ENCODE measurements at places on chromosomes 3 and 15.

- DNase-seq, result peak; percentile 99
Observed at GRCh38 chr3:128879125-128879969, at the start of gene ACAD9. Gene ACAD9, plus strand, starts transcription at chr3:128879620. Its CDS starts 72 bp downstream, at chr3:128879692.

- DNase-seq, result no peak
Observed at GRCh38 chr3:98691897-98692296, 71.2 kb upstream of the ST3GAL6 start.

GRCh38 chr15:62765916-62766315, 276.6 kb upstream of the TPM1 start:
- no peak for DNase-seq

GRCh38 chr3:115792206-115792955, 169.1 kb downstream of the GAP43 start:
- DNase-seq, result no peak

DNA sequence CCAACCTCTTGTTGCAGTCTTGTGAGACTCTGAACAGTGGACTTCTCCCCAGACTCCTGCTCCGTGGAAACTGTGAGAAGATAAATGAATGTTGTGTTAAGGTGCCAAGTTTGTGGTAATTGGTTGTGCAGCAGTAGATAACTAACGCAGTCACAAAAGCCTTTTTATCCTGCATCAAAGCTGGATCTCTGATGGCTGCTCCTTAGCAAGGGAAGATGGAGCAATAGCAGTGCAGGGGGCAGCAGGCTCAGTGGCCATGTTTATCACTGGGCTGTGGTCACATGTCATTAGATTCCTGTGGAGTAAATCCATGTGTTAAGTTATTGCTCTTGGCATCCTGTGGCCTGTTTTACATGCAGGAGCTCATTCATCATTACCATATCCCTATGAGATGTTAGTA, 13.5 kb downstream of the CMTM7 start:
- no peak for DNase-seq

- no peak for DNase-seq
Observed at GRCh38 chr3:14884665-14885064, 62.7 kb upstream of the NR2C2 start.

DNA sequence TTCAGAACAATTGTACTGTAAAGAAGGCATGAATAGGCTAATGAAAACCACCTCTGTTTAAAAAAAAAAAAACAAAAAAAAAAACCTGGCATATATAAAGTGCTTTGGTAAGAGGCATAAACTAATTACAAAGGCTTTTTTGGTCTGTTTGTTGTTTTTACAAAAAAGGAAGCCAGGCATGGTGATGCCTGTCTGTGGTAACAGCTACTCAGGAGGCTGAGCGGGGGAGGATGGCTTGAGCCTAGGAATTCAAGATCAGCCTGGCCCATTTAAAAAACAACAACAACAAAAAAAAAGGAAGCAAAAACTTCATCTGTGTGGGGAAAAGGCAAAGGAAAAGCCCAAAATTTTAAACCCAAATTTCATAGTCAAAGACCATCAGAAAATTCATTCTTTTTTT, 47.0 kb downstream of the OSBPL10 start:
- DNase-seq, result peak; percentile 66

GRCh38 chr15:90400005-90400758, 12.1 kb downstream of the IQGAP1 start:
- DNase-seq, result no peak

- no peak for DNase-seq
Observed at GRCh38 chr3:119409844-119410243, 53.6 kb downstream of the TMEM39A start.

DNA sequence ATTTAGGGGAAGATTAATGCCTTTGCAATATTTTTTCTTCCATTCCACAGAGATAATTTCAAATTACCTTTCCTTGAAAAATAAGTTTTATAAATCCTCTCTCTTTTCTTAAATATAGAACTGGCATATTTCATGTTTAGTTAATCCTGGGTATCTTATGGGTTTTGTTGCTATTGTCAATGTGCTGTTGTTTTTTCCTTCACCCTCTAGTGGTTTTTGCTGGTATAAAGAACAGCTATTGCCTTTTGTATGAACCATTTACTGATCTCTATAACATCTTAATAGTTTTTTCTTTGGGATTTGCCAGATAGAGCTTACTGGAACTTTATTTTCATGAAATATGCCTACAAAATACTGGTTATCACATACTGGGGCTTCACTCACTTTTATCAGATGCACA, 359.6 kb upstream of the DPPA4 start:
- DNase-seq, result no peak

- no peak for DNase-seq
Observed at GRCh38 chr3:126360714-126361060, 3.5 kb upstream of the KLF15 start.

DNA sequence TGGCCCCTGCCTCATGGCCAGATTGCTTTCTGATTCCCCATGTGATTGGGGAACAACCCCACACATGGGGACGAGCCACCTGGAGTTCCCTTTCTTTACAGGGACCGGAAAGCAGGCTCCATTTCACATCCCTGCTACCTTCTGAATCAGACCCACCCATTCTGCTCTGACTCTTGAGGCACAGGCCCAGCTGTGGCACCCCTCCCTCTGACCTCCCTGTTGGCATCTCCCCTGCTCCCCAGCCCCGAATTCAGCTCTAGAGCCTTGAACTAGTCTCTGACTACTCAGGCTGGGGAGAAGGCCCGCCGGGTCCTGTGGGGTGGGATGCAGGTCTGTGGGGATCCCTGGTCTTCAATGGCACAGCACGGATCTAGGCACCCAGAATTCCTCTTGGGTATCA, 12.1 kb downstream of the FAM3D start:
- no peak for DNase-seq

DNA sequence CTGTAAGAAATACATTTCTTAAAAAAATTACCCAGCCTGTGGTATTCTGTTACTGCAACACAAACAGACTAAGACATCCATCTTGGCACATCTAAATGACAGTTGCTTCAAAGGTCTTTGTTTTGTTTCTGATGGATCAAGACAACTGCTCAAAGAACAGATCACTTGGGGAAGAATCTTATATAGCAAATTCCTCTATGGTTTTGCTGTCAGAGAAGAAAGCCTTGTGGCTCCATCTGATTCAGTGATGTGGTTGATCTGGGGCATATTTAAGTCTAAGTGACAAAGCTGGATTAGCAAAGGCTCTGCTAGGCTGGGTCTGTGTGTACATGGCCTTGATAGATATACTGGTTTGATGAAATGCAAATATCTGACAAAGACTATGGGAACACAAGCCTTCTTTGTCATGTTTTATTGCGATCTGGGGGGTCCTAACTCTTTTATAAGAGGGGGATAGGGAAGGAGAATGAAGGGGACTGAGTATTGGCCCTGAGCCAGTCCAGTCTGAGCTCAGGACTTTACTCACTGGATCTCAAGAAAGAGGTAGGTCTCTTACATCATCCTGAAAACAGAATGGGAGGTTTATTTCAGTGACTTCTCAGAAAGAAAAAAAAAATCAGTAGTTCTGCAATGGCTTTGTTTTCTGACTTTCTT, 14.3 kb upstream of the LIMD1 start:
- no peak for DNase-seq

DNA sequence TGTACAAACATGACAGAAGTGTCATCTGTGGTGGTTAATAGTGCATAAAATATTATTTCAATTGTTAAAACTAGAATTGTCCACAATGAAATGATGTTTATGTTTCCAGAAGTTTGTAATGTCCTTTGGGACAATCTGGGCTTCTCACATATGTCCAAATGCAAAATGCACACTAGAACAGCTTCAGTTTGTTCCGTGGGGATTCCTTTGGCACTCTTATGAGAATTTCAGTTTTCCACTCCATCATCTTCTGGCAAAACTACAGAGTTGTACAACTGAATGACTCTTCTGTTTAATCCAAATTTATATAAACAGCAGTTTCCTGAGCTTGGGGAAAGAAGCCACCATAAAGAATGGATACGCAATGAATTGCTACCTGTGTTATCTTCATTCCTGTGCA, 2.0 kb upstream of the OR5H6 start:
- no peak for DNase-seq

GRCh38 chr3:132283916-132284405, 33.2 kb upstream of the ACP3 start:
- no peak for DNase-seq

DNA sequence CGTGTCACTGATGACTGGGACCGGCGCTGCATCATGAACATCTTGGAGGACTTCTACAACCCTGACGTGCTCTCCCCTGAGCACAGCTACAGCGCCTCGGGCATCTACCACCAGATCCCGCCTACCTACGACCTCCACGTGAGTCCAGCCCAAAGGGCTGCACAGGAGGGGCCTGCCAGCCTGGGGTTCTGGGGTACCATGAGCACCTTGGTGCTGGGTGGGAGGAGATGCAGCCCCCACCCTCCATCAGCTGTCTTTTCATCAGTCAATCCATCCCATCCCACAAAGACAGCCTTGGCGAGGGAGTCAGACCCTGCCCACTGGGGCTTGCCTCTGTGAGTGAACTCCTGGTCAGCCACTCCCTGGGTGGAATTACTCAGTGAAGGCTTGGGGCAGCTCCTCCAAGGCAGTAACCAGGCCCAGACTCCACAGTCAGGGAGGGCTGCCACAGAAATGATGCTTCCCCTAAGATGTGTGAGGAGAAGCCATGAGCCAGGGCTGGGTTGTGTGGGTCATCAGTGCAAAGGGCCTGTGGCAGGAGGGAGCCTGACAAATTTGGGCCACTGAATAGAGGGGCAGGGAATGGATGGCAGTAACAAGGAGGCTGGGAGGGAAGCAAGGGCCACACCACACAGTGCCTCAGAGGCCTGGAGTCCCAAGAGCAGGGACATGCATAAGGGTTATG, 47.9 kb downstream of the SEMA3G start:
- no peak for DNase-seq

DNA sequence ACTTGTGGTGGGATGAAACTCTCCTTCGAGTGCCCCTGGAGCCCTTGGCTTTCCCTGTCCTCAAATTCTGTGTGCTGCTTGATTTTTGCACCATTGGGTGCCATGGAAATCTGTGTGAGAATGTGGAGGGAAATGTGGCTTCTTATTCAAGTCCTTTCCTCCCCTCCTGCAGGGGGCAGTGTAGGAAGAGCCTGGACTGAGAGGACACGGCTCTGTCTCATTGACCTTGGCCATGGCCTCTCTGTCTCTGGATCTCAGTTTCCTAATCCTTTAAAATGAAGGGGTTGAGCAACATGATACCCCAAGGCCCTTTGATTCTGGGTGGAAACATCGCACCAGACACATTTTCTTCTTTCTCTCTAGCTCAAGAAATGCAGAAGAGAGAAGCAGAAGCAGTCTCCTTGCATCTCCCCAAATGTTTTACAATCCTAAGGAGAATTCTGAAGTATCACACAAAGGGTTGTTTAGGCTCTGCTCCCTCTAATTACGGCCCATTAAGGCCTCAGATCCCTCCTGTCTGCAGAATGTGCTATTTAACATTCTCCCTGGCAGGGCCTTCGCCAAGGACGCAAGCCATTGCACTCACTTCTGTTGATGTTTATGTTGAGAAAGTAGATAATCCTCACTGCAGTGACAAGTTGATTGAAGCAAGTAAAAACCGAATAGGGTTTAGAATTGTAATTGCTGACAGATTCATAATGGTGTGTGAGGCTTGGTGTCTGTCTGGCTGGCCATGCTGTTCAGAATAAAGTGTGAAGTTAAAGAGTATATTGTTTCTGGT, 169.1 kb downstream of the TPRG1 start:
- DNase-seq, result peak; percentile 12

- DNase-seq, result no peak
Observed at GRCh38 chr15:96599268-96599667, 268.8 kb downstream of the NR2F2 start.
